ENCODE measurements at places on chromosomes 6 and 20. TPM values are rescaled to one million over a fixed set of nuclear protein-coding genes. Genes with fewer than 3 reads are reported as not detected.

Gene CST5
- total RNA-seq: not detected

- peaks cover 91% of the 10 kb centered on the region for H3K36me3 ChIP-seq
- H3K27me3 ChIP-seq: no peaks in the 10 kb centered on the region
- no peak overlapping the region for H3K4me3 ChIP-seq
- H3K27ac ChIP-seq: peak overlapping the region; percentile 37
- DNase-seq: peak; percentile 38
Measured at GRCh38 chr6:109373762-109374161, 8.5 kb downstream of the CD164 start.

DNA sequence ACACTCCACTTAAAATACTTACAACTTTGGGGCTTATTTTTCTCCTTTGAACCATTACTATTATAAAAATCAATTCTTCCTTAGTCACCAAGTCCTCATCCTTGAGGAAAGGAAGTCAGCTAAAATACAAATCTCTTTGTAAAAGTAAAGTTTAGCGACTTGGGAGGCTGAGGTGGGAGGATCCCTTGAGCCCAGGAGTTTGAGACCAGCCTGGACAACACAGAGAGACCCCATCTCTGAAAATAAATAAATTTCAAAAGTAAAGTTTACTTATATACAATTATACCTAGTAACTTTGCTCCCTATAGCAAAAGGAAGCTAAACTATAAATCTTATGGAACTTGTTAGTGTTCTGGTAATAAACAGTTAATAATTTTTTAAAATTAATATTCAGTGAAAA is 40.4 kb downstream of the MYB start:
- H3K4me3 ChIP-seq: no peak overlapping the region
- H3K27me3 ChIP-seq: no peaks in the 10 kb centered on the region
- no peak for DNase-seq
- no peak overlapping the region for H3K27ac ChIP-seq

Gene HTR1E
- total RNA-seq: not detected

Gene OR2J3
- not detected for total RNA-seq

- no peak overlapping the region for H3K27ac ChIP-seq
- H3K4me1 ChIP-seq: no peaks in the 10 kb centered on the region
- no peak for DNase-seq
- H3K27me3 ChIP-seq: no peaks in the 10 kb centered on the region
Measured at GRCh38 chr6:53922539-53922981, 127.8 kb downstream of the LRRC1 start.
